HT1080 (cell line): ENCODE measurements at places on chromosomes 3 and 15.

DNA sequence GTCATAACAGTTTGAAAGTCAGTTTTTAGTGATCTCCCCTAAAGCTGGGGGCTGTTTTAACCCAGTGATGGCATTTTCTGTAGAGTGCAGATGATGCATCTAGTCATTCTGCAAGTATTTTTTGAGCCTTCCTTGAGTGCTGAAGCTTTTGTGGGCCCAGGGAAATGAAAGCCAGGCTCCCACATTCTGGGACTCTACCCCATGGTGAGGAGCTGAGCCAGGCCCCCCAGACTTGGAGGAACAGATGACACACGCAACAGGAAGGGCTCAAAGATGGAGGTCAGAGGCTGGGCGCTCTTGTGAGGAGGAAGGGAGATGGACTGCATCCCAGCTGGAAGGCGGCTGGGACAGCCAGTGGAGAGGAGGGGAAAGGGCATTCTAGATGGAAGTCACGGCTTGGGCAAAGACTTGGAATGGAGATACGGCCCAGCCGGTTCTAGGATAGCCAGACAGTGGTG, 40.8 kb downstream of the MRAS start:
- no peak for DNase-seq

GRCh38 chr3:177224414-177224813, 27.1 kb upstream of the TBL1XR1 start:
- DNase-seq: no peak

- DNase-seq: peak; percentile 42
Measured at GRCh38 chr3:143973259-143974021, 1.8 kb downstream of the DIPK2A start.

- DNase-seq: no peak
Measured at GRCh38 chr3:114622001-114622400, 328.2 kb downstream of the TIGIT start.

GRCh38 chr15:59995568-59996297, 8.4 kb upstream of the FOXB1 start:
- no peak for DNase-seq

DNA sequence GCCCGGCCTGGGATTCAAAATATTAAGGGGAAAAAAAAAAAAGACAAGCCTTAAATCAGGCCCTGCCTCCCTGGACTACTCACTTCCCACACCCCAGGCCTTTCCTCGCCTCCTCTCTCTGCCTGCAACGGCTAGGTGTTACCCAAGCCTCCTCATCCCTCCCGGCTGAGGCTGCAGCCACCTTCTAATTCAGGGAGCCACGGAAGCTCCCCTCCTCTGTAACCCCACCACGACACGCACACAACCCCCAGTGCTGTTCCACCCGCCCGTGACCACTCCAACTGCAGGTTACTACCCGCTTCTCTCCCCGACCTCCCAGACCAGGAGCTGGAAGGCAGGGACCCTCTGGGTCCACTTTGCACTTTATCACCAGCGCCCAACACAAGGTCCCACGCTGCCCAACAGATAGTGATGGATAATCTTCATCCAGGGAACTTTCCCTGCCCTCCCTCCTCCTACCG, 936 bp downstream of the KIF7 start:
- DNase-seq: no peak

- no peak for DNase-seq
Measured at GRCh38 chr15:70495991-70496599, 267.3 kb downstream of the UACA start.

DNA sequence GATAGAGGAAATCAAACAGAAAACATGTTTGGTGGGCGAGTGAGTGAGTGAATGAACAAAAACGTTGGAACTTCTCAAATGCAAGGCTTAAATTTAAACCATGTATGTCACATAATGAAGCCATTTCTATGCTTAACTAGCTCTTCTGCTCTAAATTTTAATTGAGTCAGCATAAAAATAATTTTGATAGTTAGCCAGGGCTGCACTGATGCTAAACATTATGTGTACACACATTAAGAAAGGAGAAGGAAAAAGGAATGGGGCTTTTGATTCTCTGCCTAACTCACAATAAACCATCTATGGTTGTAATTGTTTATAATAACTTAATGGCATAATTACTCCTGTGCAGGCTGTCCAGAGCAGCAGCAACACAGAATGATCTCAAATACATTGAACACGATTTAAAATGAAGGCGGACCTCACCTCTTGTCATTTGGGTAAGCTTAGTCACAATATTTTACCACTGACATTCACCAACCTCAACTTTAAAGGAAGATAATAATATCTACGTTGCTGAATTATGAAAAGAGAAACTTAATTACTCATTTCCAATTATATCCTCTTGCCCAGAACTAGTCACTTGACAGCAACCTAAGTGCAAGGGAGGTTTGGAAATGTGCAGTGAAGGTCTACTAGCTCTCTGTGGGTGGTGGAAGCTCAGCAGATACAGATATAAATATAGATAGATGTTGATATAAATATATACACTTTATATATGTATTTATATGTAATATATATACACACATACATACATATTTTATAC, 318.4 kb upstream of the TRIM42 start:
- no peak for DNase-seq

- DNase-seq: no peak
Measured at GRCh38 chr3:41653571-41654239, 308.2 kb downstream of the ULK4 start.

- DNase-seq: peak; percentile 63
Measured at GRCh38 chr3:158152186-158152585, 42.3 kb downstream of the RSRC1 start.

GRCh38 chr15:70033529-70034140, 64.1 kb downstream of the TLE3 start:
- no peak for DNase-seq

DNA sequence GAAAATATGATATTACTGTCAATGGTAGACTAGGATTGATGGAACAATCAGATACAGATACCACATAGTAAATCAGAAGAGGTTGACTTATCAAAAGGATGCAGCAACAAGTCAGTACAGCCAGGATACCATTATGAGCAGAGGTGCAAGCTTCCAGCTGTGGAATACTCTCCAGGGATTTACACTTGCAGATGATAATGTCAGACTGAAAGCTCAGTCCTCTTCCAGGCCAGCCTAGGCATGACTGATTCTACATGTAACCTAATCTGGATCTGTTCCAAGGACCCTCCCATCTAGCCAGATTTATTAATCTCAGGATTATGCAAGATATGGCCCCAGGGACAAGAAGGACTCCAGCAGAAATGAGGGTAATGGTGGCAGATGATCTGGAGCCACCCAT, 8.2 kb downstream of the FILIP1L start:
- no peak for DNase-seq

- DNase-seq: no peak
Measured at GRCh38 chr15:38499651-38500050, 45.7 kb downstream of the FAM98B start.

GRCh38 chr3:186400662-186401061, 38.6 kb upstream of the DGKG start:
- DNase-seq: peak; percentile 35

- no peak for DNase-seq
Measured at GRCh38 chr3:47003461-47004368, 24.2 kb downstream of the NBEAL2 start.

- no peak for DNase-seq
Measured at GRCh38 chr15:64461721-64462162, 1.4 kb downstream of the ZNF609 start.

GRCh38 chr3:27311400-27311799, 57.8 kb downstream of the NEK10 start:
- peak; percentile 98 for DNase-seq

DNA sequence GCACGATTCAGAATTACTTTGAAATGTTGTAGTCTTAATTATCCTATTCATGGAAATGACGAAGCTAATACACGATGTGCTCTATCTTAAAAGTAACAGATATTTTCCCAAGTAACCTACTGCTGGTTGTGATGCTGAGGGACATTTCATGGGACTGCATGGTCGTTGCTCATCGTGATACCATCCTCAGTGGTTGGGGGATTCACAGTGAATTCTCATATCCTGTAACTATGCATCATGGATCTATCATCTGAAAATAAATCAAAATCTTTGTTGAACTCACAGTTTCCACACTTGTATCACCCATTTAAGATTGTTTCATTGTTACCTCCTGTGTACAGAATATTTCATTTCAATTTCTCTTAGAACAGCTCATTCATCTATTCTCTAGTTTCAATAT, 84.7 kb downstream of the OPA1 start:
- DNase-seq: no peak

GRCh38 chr3:126974756-126975155, 8.2 kb upstream of the PLXNA1 start:
- no peak for DNase-seq

GRCh38 chr3:53382106-53382505, 34.8 kb upstream of the DCP1A start:
- DNase-seq: peak; percentile 14

DNA sequence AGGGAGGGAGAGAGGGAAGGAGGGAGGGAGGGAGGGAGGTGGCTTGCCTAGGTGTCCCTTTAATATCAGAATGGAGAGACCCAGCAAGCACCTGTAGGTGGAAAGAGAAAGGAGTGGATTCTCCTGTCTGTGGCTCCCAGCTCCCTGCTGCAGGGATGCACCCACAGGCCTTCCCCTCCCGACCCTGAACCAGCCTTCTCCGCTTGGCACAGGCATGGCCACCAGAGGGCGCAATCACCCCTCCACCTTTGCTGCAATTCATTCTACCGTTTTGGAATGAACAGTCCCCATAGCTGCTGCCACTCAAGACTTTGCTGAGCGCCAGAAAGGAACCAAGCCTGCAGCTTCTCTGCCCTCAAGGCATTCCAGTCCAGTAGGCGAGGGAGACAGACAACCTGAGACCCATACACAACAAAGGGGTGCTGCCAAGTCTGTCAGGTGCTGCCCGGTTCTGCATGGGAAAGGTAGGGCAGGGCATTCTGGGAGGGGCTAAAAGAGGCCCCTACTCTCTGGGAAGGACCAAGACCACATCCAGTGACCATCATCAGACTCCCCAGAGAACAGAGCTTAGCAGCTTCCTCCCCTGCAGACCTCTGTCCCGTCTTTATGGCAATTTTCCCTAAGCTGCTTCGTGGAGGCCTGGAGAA, 4.9 kb downstream of the TLR9 start:
- peak; percentile 80 for DNase-seq

GRCh38 chr15:59437142-59437816, 707 bp upstream of the FAM81A start:
- no peak for DNase-seq

GRCh38 chr15:95868970-95869369, 461.5 kb upstream of the NR2F2 start:
- DNase-seq: no peak

DNA sequence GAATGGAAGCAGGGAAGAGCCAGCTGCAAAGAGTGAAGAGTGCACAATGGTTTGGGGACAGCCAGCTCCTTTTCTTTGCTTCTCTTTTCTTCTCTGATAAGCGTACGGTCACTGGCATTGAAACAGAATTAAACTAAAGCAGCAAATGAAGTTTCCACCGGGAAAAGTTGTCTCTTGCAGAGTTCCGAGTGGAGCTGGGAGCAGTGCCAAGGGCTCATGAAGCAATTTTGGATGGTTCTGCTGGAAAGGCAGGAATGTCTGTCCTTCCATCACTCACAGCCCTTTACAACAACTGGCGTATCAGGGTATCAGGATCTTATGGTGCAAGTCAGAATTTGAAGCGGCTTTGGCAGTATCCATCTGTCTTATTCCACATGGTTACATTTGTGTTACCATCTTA, 1042.9 kb downstream of the NTRK3 start:
- DNase-seq: no peak

- no peak for DNase-seq
Measured at GRCh38 chr3:184734903-184735701, 23.2 kb upstream of the MAGEF1 start.

GRCh38 chr15:33059184-33059583, 135.3 kb downstream of the FMN1 start:
- DNase-seq: no peak

DNA sequence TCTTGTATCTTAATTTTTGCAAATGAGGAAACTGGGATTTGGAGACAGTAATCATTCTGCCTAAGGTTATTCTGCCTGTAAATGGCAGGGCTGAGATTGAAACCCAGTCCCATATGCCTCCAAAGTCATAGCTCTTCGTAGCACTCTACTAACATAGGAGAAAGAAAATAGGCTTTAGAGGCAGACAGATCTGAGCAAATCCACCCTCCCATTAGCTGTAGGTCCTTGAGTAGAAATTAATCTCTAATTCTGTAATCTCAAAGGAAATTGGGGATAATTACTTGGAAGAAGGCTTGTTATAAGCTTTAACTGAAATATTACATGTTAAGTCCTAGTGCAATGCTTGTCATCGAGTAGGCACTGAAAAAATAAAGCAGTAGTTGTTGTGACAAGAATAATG, 252.1 kb upstream of the PEX5L start:
- DNase-seq: no peak

- no peak for DNase-seq
Measured at GRCh38 chr15:40331637-40332036, 8.1 kb downstream of the INAFM2 start.

DNA sequence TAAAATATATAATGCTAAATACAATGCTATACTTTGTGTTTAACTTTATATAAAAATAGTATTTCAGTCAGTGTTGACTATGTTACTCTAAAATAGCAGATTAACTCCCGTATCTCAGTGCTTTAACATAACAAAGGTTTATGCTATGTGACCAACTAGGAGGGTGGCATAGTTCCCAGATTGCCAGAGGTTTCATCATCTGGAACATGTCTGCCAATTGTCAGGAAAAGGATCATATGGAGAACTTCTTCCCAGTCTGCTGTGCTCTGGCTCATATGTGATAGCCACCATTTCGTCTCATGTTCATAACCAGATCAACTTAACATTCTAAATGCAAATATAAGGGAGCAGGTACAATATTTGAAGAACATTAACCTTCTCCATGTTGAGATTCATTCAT, 720.2 kb downstream of the MCTP2 start:
- no peak for DNase-seq

DNA sequence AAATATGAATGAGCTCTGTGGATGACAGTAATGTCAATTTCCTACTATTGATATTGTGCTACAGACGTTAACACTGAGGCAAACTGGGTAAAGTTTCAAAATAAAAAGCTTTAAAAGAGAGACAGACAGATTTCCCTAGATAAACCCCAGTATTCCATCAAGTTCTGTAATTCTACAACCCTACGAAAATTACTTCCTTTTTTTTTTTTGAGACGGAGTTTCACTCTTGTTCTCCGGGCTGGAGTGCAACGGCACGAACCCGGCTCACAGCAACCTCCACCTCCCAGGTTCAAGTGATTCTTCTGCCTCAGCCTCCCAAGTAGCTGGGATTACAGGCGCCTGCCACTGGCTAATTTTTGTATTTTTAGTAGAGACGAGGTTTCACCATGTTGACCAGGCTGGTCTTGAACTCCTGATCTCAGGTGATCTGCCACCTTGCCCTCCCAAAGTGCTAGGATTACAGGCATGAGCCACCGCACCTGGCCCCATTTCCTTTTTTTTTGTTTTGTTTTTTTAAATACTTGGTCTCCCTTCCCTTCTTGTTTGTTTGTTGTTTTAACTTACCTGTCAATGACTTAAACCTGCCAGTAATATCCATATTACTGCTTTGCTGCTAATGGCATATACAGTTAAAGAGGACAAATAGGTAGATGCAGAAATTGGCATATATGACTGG, 57.2 kb downstream of the CBLB start:
- DNase-seq: no peak
